WTC11 (cell line): ENCODE measurements at places on chromosomes 1 and 21. TPM values are rescaled to one million over a fixed set of nuclear protein-coding genes. Genes with fewer than 3 reads are reported as not detected.

DNA sequence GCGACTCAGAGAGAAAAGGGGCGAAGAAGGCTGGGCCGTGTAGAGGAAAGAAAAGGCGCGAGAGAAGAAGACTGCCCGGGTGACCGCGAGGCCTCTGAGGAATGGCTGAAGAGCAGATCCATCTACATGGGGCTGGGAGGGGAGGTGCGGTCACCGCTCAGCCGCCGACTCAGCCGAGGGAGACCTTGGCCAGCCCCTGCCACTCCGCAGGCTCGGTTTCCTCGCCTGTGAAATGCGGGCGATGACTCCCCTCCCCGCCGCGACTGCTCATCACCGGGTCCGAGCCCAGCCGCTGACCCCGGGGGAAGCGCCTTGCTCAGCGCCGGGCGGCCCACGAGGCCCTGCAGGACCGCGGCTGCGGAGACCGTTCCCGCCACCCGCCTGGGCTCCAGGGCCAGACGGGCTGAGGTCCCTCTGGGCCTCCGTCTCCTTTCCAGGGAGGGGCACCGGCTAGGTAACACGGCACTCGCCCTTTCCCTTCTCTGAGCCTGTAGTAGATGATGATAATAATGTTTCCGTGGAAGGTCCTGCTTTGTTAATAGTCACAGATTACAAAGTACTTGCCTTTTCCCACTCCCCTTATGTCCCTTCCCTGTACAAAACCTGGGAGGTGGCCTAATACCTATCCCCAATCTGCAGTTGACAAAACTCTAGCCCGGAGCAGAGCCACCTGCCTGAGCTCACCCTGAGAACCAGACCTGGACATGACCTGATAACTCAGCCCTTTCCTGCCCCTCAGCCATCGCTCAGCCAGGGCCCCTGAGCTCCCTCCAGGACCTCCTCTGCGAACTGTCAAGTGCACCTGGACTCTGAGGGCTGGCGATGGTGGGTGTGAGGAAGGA lies 1.6 kb upstream of the BSND start:
- DNase-seq, result peak; percentile 34
- H3K4me1 ChIP-seq, result peaks cover 42% of the 10 kb centered on the region

DNA sequence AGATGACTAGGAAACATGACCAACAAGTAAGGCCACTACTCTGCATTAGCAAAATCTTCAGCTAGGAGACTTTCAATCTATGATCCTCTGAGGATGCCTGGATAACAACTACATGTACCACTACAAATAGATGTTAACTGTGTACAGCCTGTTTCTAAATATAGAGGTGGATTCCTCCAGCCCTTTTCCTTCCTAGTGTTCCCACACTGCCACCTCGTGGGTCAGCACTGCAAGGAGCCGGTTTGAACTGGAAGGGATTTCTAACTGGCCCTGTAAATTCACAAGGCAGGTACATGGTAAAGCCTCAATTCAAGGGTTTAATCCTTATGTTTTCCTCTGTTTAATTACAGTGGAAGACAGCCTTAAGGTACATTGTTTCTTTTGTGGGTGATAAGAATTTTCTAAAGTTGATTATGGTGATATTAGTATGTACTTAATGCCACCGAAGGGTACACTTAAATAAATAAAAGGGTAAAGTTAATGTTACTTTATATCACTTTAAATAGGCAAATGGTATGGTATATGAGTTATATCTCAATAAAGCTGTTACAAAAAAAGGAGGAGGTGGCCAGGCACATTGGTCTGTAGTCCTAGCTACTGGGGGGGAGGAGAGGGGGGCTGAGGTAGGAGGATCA lies 14.4 kb downstream of the SMYD3 start:
- DNase-seq, result peak; percentile 67
- peak overlapping the region; percentile 58 for H3K27ac ChIP-seq
- peaks cover 8% of the 10 kb centered on the region for H3K4me1 ChIP-seq
- H3K27me3 ChIP-seq, result no peaks in the 10 kb centered on the region

GRCh38 chr21:26982767-26983166 lies 15.9 kb upstream of the ADAMTS5 start:
- no peaks in the 10 kb centered on the region for H3K27me3 ChIP-seq
- no peak for DNase-seq
- no peak overlapping the region for H3K4me3 ChIP-seq
- peaks cover 7% of the 10 kb centered on the region; the same call in 1 of the 2 replicates for H3K4me1 ChIP-seq

HES5 gene
- 0.21 to 0.23 TPM in 2 of 3 replicates, not detected in the other for total RNA-seq

DNA sequence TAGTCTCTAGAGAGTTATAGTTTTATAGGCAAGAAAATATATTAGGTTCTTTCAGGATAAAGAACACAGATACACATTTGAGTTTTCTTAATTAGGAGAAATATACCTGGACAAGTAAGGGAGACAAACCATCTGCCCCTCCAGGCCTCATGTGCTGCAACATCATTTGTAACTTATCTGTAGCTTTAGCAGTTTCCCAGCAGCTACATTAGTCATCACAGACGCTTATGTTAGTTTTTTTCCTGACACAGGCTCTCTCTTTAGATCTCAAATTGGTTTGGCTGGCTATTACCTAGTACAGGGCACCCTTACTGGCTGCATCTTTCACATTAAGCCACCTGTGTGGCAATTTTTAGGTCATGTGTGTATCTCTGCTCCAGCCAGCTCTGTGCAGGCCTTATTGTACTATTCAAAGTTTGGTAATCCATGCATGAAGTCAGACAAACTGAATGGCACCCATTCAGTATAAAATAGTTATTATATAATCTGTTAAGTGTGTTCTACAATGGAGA lies 25.9 kb downstream of the GNPAT start:
- no peaks in the 10 kb centered on the region for H3K27me3 ChIP-seq
- no peak overlapping the region for H3K4me3 ChIP-seq
- H3K36me3 ChIP-seq, result peaks cover 33% of the 10 kb centered on the region

DNA sequence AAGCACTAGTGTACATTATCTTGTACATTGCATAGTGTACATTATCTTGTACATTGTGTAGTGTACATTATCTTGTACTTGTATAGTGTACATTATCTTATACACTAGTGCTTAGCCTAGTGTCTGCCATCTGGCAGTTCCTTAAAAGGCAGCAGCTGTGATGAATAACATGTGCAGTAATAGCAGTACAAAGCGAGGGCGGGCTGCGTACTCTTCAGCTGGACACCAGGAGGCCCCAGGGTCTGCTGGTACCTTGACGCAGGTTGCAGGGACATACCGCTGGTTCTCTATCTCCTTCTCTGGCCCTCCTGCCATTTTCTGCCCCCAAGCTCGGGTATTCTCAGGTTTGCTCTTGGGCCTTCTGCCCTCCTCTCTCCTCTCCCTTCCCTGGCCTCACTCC lies 149.6 kb downstream of the SEC16B start:
- no peak overlapping the region for H3K27ac ChIP-seq
- no peak for DNase-seq
- no peak overlapping the region for H3K4me3 ChIP-seq

DNA sequence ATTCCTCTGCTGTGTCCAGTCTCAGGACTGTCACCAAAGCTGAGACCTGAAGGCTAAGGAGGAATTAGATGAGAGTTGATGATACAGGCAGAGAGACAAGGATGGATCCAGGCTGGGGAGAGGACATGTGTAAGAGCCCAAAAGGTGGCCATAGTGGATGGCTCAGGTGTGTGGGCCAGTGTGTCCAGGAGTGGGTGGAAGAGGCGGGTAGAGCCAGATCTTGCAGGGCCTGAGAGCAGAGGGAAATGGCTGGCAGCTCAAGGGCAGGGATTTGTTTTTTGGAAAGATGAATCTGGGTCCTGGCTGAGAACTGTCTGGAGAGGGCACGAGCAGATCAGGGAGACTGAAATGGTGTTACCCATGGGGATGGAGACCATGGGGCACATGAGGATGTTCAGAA lies 38.1 kb downstream of the AZIN2 start:
- no peaks in the 10 kb centered on the region for H3K36me3 ChIP-seq
- peaks cover 65% of the 10 kb centered on the region for H3K27me3 ChIP-seq
- DNase-seq, result no peak
- H3K27ac ChIP-seq, result no peak overlapping the region
- no peaks in the 10 kb centered on the region for H3K4me1 ChIP-seq

TDRD5 gene
- 0.66 to 1.1 TPM (median 0.85 TPM) in 3 replicates for total RNA-seq

CR1 gene
- total RNA-seq, result 0.13 to 0.34 TPM (median 0.30 TPM) in 3 replicates

CCDC24 gene
- 12.1 to 20.1 TPM (median 19.2 TPM) in 3 replicates for total RNA-seq

GRCh38 chr1:212737559-212737958 lies 37.9 kb upstream of the BATF3 start:
- H3K27ac ChIP-seq, result no peak overlapping the region
- peaks cover 21% of the 10 kb centered on the region for H3K36me3 ChIP-seq
- no peak overlapping the region for H3K4me3 ChIP-seq

DNA sequence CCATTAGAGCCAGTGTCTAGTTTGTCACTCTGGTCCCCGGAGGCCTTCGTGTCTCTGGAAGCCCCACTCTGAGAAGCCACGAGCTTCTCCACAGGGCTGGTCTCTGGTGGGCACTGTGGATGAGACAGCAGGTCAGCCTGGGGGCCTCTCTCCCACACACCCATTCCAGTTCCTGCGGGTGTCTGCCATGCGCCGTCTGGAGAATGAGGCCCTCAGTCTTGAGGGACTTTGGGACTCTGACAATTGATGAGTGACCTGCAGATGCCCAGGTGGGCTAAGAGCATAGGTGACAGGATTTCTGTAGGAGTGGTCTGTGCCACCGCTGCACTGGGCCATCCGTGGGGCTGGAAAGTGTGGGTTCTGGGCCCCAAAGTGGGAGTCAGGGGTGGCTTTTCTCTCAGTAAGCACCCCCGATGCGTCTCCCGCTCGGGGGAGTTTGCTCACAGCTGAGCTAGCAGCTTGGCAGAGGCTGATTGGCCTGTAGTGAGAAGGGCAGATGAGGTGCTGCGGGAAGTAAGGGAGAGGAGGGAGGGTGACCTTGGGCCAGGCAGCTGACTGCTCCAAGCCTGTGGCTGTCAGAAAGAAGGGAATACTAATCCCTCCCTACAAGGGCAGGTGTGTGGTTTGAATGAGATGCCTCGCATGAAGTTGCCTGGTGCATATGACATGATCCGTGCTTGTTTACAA lies 26.4 kb downstream of the LHX4 start:
- H3K27ac ChIP-seq, result peak overlapping the region; percentile 89
- H3K4me1 ChIP-seq, result peaks cover 31% of the 10 kb centered on the region
- no peaks in the 10 kb centered on the region; the same call in 1 of the 2 replicates for H3K27me3 ChIP-seq
- no peak overlapping the region for H3K4me3 ChIP-seq

DNA sequence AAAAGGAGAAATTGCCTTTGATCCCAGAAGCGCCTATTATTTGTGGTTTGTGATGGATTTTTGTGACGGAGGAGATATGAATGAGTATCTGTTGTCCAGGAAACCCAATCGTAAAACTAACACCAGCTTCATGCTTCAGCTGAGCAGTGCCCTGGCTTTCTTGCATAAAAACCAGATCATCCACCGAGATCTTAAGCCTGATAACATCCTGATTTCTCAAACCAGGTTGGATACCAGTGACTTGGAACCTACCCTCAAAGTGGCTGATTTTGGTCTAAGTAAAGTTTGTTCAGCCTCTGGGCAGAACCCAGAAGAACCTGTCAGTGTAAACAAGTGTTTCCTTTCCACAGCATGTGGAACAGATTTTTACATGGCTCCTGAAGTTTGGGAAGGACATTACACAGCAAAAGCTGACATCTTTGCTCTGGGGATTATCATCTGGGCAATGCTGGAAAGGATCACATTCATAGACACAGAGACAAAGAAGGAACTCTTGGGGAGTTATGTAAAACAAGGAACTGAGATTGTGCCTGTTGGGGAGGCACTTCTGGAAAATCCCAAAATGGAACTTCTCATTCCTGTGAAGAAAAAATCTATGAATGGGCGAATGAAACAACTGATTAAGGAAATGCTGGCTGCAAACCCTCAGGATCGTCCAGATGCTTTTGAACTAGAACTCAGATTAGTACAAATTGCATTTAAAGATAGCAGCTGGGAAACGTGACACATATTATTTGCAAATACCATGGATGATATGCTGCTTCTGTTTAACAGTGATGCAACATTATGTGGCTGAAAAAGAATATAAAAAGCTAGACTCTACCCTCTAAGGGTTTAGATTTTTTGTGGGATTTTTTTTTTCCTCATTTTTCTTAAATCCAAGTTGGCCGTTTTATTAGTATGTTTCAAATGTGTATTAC lies 10.5 kb downstream of the PDIK1L start:
- H3K4me1 ChIP-seq, result peaks cover 4% of the 10 kb centered on the region
- H3K27ac ChIP-seq, result peak overlapping the region; percentile 7; the same call in 1 of the 2 replicates
- H3K36me3 ChIP-seq, result 0 out of 2 replicates have a peak, but pooled peaks cover 11% of the 10 kb centered on the region
- DNase-seq, result no peak

- DNase-seq, result no peak
- no peaks in the 10 kb centered on the region; the same call in 1 of the 2 replicates for H3K27me3 ChIP-seq
- no peaks in the 10 kb centered on the region for H3K36me3 ChIP-seq
- H3K4me1 ChIP-seq, result peaks cover 5% of the 10 kb centered on the region
- H3K4me3 ChIP-seq, result no peak overlapping the region
Observed at GRCh38 chr1:67441183-67441582, 11.0 kb upstream of the SERBP1 start.

- H3K36me3 ChIP-seq, result no peaks in the 10 kb centered on the region
- peaks cover 63% of the 10 kb centered on the region for H3K27me3 ChIP-seq
- H3K4me1 ChIP-seq, result peaks cover 15% of the 10 kb centered on the region
- no peak for DNase-seq
- H3K27ac ChIP-seq, result no peak overlapping the region
Observed at GRCh38 chr1:83999316-83999819, 436 bp upstream of the TTLL7 start.
